Fibroblast of lung (primary cell): ENCODE measurements at places on chromosomes 11 and 22. TPM values are rescaled to one million over a fixed set of nuclear protein-coding genes. Genes with fewer than 3 reads are reported as not detected.
A peak's percentile ranks its signal among the peaks of the same experiment; 100 is the strongest.

- DNase-seq: no peak
These were observed 22.0 kb upstream of the GLYATL1 start for GRCh38 chr11:58917159-58917783.

Gene MMP8
- polyA plus RNA-seq: 0.07 and 0.18 TPM in 2 replicates

DNA sequence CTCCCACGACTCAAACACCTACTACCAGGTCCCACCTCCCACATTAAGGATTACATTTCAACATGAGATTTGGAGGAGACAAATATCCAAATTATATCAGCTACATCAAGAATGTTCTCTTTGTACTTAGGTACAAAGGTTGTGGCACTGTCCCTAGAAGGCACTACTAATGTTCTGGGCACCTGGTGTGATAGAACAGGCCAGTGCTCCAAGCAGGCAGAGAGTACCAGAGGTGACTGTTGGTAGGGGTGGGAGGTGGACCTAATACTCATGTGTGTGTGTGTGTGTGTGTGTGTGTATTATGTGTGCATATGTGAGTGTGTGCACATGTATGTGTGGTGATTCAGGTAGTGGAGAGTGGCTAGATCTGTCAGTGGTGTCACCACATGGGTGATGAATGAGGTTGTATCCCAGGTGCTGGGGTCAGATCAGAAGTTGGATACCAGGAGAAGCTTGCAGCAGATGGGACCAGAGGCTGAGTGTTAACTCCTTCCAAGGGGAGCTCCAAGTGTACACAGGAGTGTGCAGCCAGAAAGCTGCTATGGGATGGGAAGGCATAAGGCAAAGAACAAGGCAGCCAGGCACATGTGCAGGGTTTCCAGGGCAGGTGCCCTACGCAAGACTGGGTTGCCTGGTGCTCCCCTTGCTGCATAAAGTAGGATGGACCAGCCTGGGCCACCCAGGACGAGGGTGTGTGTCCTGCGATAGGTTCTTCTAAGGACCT, 17.7 kb upstream of the NNMT start:
- DNase-seq: no peak

Gene UPK3A
- not detected in 2 replicates for polyA plus RNA-seq

DNA sequence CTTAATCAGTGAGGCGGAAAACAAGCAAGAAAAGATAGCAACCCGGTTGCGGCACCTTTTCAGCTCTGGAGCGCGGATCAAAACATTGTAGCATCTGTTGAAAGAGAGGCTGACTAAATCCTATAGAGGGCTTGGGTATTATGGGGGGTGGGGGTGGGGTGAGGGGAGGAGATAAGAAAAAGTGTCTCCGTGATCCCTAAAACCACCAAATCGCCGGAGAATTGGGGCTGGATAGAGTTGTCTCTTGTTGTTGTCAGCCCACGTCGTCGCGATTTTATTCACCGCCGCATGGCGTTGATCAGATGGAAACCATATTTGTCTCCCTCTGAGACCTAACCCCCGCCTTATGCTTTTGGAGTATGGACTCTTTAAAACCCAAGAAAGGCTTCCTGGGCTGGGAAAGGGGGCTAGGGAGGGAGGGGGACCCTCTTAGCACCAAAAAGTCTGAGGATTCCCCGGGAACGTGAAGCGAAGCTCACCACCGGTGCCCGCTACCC, 13.0 kb downstream of the PAX6 start:
- no peak for DNase-seq

Gene SAA2
- polyA plus RNA-seq: not detected in 2 replicates

- no peak for DNase-seq
These were observed 29.1 kb downstream of the ALG8 start for GRCh38 chr11:78110351-78110750.

- DNase-seq: peak; percentile 87
These were observed 4.0 kb downstream of the MICAL2 start for GRCh38 chr11:12114193-12115033.

DNA sequence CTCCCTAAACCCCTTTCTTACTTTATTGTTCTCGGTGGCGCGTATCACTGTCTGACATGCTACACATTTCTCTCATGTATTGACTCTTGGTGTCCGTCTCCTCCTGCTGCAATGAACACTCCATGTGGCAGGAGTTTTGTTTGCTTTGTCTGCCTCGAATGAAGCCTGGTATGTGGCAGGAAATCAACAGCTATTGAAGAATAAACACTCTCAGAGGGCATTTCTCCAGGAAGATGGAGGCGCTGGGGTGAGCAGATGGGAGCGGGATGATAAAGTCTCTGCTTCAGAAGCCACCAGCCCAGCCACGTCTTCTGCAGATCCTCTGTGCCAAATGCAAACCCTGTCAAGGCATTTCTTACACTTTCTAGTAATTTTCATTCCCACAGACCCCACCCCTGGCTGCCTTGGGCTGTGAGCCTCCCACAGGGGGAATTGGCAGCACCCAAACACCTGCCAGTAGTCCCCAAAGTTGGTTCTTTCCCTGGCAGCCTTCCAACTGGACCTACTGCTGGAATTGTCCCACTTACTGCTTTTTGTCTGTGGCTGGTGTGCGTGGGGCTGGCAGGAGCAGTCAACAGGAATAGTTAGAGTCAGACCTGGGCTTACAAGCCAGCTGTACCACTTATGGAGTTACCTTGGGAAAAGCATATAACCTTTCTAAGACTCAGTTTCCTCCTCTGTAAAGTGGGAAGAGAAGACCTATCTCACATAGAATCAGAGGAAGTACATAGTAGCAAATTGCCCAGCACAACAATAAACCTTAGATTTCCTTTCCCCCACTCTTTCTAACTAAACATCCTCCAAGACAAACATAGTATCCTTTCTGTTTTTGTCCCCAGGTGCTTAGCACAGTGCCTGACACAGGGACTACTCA, 13.3 kb upstream of the IL10RA start:
- DNase-seq: no peak

DNA sequence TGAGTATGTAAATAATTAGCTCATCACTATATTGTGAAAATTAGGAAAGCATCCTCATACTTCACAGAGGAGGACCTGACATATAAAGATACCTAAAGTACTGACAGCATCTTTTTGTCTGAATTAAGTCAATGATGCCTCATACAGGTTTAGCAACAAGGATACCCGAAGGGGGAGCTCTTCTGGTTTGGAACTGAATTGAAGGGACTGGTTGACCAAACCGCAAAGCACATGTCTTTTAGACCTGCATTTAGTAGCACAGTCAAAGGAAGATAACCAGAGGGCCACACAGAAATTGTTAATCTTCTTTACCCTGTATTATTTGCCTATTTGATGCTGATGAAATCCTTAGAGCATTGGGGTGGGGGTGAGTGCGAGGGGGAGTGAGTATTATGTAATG, 12.9 kb upstream of the WT1 start:
- DNase-seq: peak; percentile 8

- no peak for DNase-seq
These were observed 866.8 kb downstream of the TBC1D22A start for GRCh38 chr22:47629273-47629711.

GRCh38 chr11:27838674-27839073, 138.4 kb upstream of the BDNF start:
- DNase-seq: no peak

Gene CCDC188
- 0.37 and 0.59 TPM in 2 replicates for polyA plus RNA-seq

GRCh38 chr11:66371627-66372415, at the start of gene SLC29A2:
Gene SLC29A2, minus strand, starts transcription at chr11:66371760. Its CDS starts 169 bp downstream, at chr11:66371591.
- no peak for DNase-seq

Gene CHADL
- 0.10 and 0.14 TPM in 2 replicates for polyA plus RNA-seq

DNA sequence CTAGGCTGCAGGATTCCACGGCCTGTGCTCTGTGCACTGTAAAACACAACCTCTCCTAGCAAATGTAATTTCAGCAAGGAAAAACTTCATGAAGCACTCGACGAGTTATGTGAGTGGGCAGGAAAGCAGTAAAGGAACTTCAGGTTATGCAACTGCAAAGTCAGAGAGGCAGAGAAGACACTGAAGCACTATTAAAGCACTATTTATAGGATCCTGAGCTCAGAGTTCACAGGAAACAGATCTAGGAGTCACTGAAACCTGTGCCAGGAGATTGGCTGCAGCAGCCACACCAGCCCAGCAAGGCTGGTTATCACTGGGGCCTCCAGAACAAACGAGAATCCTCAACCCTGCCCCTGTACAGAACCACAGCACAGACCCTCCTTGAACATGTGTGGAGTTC, 2.5 kb downstream of the SMIM35 start:
- no peak for DNase-seq

Gene ADM
- 546 and 989 TPM in 2 replicates for polyA plus RNA-seq

DNA sequence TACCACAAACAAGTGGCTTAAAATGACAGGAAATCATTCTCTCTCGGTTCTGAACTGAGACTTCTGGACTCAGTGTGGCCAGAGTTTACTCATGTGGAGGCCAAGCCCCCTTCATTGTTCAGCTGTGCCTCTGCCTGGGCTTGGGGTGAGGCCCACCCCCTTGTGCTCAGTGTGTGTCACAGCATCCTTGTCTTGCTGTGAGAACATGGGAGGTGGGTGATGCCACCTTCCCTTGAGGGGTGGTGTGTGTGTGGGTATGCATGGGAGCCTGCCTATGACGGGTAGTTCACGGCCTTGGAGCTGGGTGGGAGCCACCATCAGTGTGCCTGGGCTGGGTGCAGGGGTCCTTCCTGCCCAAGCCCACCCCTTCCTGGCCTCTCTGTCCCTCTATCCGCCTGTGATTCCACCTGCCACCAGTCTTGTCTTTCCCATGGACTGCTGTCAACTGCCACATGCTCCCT, 101.7 kb downstream of the MORC2 start:
- no peak for DNase-seq

GRCh38 chr11:111019871-111020670, 225.5 kb upstream of the POU2AF2 start:
- DNase-seq: peak; percentile 42

Gene KRTAP5-2
- not detected in 2 replicates for polyA plus RNA-seq

- DNase-seq: peak; percentile 74
These were observed at the start of gene MRGPRF for GRCh38 chr11:69013009-69013951. Gene MRGPRF, minus strand, starts transcription at chr11:69013246. Its CDS starts 3,345 bp downstream, at chr11:69009901.

DNA sequence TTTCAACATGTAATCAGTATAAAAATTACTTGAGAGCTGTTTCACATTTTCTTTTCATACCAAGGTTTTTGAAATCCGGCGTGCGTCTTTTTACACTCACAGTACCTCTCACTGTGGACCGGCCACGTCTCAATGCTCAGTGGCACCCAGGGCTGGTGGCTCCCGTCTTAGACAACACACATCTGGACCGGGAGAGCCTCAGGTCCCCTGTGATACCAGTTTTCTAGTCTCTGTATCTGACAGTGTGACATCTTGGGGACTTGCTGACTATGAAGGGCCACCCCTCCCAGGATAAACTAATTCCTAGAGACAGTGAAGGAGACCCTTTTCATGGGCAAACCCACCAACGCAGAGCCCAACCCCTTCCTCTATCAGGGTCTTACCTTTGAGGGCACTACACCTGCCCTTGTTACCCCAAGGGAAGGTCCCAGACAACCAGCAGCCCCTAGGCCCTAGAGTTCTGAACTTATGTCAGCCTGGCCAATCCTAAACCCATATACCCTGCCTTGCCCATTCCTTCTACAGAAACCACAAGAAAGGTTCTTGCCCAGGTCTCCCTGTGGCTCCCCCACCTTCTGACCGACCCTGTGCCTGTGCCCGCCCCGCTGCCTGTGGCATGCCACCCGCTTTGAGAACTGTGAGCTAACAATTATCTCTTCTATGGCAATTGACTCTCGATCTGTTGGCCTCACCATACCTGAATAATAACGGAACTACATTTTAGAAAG, 6.1 kb upstream of the ASCL2 start:
- no peak for DNase-seq

Gene ACR
- polyA plus RNA-seq: not detected in 2 replicates

DNA sequence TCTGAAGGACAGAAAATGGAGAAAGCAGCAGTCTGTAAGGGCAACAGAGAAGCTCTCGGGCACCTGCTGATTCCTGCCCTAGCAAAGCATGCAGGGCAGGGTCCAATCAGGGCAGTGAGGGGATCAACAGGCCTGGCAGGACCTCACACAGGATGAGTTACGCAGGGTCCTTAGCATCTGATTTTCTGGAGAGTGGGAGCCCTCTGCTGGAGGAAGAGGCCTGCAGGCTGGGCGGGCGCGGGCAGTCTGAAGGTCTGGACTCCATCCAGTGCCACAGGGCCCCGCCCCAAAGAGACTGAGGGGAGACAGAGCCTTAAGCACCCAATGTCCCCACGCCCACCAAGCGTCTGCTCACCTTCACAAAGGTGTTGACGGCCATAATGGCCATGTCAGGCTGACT, 28.9 kb downstream of the AP1B1 start:
- DNase-seq: peak; percentile 70

DNA sequence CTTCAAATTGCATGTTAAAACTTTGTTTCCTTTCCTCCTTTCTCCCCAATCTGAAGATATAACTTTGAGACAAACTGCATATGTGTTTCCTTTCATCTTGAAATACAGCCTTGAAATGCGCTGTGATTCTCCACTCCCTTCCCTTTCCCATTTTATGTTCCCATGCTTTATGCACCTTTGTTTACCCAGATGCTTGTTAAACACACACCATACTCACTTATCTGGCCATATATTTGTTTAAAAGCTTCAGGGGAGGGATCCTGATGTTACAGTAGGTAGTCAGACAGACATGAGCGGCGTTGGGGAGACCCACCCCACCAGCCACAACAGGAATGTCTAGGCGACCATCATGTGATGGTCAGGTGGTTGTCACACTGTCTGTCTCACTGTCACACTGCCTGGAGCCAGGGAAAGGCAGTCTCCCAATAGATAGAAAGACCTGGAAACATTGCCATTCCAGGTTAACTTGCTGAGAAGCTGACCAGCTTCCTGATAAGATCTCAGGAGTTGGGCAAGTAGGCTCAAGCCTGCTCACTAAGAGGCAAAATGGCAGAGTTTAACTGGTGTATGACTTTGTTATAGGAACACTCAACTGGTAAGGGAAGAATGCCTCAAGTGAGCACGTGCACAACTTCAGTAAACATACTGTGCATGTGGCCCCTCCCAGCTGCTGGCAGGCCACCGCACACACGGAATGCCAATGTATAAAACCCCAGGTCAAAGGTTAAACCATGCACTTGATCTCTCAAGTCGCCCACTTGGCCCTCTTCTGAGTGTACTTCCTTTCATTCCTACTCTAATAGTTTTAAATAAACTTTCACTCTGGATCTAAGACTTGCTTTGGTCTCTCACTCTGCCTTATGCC, 23.5 kb upstream of the MSANTD2 start:
- DNase-seq: peak; percentile 17

Gene NDUFV1
- 64.9 and 77.5 TPM in 2 replicates for polyA plus RNA-seq

GRCh38 chr11:92361551-92361950, 136.9 kb downstream of the FAT3 start:
- no peak for DNase-seq

DNA sequence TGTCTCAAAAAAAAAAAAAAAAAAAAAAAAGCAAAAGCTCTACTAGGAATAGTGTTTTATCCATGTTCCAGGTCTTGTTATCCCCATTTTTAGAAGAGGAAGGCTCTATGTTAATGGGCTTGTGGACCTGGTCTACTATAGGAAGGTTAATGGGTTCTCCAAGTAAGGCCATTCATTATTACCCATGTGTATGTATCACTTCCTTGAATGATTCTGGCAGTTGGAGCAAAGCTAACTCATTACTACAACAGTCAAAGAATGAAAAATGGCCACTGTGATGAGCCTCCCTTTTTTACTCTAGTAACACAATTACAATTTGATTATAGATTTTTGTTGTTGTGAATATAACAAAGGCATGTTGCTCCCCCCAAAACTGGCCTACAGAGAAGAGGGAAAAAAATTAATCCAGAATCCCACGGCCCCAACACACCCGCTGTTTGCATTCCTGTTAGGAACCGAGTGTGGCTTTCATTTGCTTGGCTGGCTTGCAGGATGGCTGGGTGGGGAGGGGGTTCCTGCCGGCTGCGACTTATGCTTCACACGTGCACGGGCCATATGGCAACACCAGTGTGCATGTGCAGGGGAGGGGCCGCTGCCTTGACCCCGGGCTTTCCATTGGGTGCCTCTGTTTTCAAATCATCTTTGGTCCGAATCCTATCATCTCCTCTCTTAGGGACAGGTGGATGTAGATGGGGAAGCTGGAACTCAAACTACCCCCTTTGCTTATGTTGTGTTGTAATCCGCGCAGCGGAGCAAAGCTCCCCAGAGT, 148.8 kb downstream of the HIPK3 start:
- DNase-seq: no peak
